Iris pigment epithelial cell (primary cell): ENCODE measurements at places on chromosomes 2 and 18.

DNA sequence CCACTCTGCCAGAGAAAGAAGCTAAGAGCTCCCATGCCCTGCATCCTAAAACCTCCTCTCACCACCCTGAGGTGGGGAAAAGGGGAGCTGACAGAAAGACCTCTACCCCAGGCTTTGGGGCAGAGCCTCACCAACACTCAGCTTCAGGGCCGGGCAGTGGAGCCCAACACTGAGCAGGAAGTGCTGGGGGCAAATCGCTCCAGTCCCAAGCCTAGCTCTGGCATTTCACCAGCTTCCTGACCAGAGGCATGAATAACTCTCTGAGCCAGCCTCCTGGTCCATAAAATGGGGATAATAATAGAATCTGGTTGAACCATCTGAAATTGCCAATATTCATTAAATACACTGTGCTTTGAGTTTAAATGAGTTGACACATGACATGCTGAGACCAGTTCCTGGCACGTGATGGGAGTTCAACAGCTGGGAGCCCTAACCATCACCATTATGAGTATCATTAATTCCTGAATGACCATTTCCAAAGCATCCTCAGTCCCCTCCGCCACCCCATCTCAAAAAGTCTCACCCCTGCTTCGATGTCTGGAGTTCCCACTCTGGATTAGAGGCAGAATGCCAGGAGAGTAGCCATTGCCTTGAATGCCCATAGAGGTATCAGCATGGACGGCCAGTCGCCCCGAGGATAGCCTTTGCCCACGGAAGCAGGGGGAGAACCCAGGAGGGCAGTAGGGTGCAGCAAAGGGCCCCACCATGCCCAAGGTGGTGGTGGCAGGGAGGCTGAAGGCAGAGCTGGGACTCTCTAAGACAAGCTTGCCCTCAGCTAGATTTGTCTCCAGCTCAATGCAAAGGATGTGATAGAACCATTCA is 153.4 kb downstream of the TNS1 start:
- no peak for DNase-seq

DNA sequence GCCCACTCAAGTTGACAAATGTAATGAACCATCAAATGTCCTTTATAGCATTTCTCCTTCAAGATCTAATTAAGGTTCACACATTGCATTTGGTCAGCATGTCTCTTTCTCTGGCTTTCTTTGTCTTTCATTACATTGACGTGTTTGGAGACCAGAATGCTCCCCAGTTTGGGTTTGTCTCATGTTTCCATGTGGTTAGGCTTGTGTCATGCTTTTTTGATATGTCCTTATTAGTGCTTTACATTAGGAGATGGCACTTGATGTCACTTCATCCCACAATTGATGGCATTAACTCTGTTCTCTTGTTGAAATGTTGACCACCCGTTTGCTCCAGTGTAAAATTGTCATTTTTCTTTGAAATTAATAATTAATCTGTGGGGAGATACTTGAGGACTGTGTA is 165.8 kb downstream of the AKAIN1 start:
- DNase-seq: no peak

DNA sequence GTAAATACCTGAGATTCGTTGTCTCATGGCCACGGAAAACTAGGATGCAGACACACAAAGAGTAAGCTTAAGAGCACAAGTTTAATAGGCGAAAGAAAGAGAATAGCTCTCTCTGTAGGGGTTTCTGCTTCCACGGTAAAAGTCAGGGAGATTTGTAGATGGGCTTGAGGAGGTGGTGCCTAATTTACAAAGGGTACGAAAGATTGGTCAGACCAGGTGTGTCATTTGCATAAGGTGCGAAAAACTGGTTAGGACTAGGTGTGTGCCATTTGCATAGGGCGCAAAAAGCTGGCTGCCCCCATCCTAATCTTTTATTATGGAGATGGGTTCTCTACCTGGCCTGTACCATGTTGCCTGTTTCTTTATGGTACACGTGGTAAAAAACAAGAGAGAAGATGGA is 170.5 kb upstream of the DOK6 start:
- no peak for DNase-seq

- DNase-seq: no peak
Observed at GRCh38 chr2:44730593-44730992, 210.9 kb upstream of the SIX3 start.

- no peak for DNase-seq
Observed at GRCh38 chr18:27184115-27185024, 738 bp downstream of the CHST9 start.

DNA sequence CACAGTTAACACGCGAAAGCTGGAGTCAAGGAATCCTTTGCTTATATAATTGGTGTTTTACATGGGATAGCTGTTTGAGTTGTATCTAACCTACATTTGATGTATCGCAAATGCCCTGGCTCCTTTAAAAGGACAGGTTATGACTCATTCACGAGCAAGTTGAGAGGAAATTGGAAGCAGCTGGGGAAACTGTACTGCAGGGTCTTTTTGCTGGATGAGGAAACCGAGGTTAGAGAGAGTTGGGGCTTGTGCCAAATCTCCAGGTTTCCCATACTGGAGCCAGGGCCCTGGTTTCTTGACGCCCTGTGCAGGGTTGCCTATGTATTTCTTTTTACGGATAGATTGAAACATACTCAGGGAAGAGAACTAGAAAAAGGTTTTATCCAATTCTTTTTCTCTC is 60.0 kb upstream of the SPTBN1 start:
- peak; percentile 74 for DNase-seq

- no peak for DNase-seq
Observed at GRCh38 chr2:153819074-153819473, 52.6 kb upstream of the GALNT13 start.

DNA sequence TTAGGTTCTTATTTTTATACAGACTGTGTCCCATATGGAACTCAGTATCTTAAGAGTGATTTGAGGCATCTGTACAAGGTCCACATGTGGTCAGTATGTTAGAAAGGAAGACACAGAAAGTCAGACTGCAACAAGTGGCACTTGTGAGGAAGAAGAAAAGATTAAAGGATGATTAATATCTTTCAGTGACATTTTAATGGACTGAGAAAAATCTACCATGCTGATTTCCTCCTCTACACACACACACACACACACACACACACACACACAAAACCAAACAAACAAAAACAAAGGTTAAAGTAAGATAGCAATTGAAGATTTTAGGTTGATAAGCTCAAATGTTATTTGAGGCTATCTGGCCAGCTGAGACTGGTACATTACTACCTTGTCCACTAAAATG is 94.5 kb upstream of the CHRNA1 start:
- DNase-seq: no peak

DNA sequence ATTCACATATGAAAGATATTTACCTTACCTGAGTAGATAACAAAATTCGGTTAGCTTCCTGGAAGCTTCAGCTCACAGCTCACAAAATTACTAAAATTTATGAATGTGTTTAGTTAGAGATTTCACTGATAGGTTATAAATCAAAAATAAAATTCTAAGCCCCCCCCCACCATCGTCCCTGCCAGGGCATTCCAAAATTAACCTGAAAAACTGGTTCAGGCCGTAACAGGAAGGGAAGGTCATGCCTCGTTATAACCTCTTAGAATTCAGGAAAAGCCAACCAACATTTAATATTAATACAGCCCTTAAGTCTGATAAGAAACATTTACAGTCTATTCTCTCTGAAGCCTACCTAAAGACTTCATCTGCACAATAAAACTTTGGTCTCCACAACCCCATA is 48.9 kb downstream of the COX7A2L start:
- DNase-seq: no peak

DNA sequence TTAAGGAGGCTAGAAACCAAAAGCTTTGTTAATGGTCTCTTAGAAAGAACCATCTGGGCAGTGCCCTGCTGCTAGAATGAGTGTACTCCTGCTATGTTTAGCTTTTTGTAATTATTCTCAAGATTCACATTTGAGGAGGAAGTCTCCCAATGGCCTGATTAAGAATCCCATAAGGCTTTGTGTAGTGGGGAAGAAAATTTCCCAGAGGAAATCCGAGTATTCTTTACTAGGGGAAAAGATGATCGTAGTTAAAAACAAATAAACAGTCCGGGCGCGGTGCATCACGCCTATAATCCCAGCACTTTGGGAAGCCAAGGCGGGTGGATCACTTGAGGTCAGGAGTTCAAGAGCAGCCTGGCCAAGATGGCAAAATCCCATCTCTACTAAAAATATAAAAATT is 117.9 kb downstream of the PTRHD1 start:
- DNase-seq: no peak

GRCh38 chr2:66170744-66171330 is 264.1 kb upstream of the MEIS1 start:
- no peak for DNase-seq

GRCh38 chr2:37585295-37585908 is 86.0 kb downstream of the CDC42EP3 start:
- DNase-seq: peak; percentile 73

DNA sequence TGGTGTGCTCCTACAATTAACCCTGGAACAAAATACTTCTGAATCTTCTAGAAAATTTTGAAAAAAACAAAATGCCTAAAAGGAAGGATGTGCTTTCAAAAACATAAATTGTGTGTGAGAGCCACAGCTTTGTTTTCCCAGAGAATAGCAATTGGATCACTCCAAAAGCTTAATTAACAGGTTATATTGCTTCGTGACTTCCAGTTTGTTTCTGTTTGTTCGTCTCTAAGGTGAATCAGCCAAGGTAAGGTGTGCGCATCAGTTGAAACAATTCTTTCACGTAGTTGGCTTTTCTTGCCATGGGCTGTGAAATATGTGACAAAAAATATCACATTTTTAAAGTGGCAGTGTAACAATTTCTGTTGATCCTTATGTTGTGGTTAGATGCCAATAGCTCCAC is 90.3 kb upstream of the BARD1 start:
- no peak for DNase-seq

DNA sequence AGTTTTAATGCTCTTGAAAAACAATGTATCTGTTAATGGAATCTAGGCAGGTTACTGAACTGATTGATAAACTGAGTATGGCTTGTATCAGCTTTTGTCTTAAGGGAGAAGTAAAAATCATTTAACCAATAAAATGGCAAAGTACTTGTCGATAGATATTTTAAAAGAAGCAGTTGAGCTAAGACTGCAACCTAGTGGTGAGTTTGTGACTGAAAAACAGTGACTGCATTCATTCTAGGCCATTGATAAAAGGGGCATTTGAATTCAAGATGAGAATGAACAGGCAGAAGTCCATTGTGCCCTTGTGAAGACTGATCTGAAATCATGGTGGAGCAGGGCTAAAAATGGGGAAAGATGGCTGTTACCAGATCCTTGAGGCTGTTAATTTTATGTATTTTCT is 59.4 kb upstream of the MSTN start:
- peak; percentile 38 for DNase-seq

DNA sequence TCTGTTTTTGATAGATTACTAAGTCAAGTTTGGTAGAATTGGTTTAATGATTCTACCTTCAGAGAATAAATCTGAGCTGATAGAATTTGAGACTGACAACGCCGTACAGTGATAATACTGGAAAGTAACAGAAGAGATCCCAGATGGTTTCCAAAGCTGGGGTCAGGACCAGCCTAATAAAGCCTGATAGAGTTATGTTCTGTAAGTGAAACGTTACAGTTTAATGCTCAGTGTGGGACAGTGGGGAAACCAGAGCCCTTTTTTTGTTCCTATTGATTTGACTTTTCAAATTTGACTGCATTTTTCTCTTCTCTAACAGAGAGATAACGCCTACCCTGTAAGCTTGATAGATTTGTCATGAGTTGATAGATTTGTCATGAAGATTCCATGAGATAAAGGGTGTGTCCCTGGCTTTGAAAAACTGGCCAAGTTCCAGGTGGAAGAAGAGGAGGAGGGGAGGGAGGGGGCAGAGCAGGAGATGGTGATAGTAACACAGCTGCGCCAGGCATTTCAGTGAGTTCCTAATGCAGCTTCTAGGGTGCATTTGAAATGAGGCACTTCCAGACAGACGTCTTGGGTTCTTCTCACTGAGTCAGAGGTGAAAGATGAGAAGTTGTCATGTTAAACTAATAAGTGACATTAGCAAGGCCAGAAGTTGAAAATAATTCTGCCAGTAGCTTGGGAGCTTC is 65.1 kb downstream of the CERS6 start:
- DNase-seq: peak; percentile 51

GRCh38 chr2:183371545-183371944 is 247.3 kb downstream of the NUP35 start:
- DNase-seq: no peak

DNA sequence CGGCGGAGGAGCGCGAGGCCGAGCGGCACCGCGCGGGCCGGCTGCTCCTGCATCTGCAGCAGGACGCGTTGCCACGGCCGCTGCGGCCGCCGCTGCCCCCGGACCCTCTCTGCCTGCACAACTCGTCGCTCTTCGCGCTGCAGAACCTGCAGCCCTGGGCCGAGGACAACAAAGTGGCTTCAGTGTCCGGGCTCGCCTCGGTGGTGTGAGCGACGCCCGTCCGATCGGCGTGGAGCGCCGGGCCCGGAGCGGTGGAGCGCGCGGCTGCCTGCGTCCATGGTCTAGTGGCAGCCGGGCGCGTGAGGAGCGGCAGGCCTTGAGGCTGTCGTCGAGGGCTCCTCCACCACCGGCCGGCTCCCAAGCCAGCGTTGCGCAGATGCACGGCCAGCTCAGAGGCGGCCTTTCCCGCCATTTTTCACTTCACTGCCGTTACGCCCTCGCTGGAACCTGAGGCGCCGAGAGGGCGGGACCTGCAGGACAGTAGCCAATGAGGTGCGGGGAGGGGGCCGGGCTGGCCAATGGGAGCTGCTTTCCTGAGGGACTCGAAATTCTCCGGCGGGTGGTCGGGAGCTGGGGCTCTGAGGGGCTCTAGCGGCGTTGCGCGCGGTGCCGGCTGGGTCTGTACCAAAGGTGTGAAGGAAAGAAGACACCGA is 1.9 kb downstream of the TLX2 start:
- DNase-seq: peak; percentile 46

DNA sequence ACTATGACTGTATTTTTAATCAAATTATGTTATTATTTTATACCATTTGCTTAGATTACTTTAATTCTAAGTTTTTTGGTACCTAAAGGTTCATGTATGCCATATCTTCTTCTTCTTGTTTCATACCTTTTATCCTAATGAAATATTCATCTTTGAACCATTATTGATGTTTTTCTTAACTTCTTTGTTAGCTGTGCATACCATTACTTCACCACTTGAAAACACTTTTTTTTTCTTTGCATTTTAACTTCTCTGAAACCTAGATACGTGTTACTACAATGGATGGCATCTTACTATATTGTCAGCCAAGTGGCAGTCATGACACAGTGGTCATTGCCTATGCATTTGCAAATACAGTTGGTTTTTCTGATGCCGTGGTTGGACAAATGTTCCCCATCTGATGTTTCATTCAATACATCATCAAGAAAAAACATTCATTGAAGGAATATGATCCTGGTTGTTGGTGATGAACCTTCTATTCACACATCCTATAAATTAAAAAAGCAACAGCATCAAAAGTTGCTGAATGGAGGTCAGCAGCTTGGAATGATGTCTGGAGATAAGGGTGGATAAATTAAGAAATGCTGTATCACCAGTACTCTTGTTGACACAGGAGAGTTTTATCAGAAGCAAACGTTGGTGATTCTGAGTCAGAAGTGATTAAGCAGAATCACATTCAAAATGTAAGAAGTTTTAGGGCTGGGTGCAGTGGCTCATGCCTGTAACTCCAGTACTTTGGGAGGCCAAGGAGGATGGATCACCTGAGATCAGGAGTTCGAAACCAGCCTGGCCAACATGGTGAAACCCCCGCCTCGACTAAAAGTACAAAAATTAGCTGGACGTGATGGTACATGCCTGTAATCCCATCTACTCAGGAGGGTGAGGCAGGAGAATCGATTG is 7.4 kb downstream of the IL36A start:
- DNase-seq: peak; percentile 45

GRCh38 chr2:149090706-149091105 is 52.2 kb downstream of the LYPD6B start:
- DNase-seq: no peak
